ENCODE measurements at places on chromosomes 6 and 20. TPM values are rescaled to one million over a fixed set of nuclear protein-coding genes. Genes with fewer than 3 reads are reported as not detected.

The RAD21L1 gene
- not detected for total RNA-seq

The GSTA1 gene
- total RNA-seq, result not detected

The TAF4 gene
- 20.2 TPM for total RNA-seq

The OLIG3 gene
- total RNA-seq, result not detected

The MRPL14 gene
- total RNA-seq, result 69.7 TPM

The ACTR5 gene
- total RNA-seq, result 10.7 TPM

The RPP21 gene
- total RNA-seq, result 64.6 TPM

The WFDC10A gene
- total RNA-seq, result not detected

The GATA5 gene
- 1.1 TPM for total RNA-seq

The SPDEF gene
- 2.7 TPM for total RNA-seq

The TREM2 gene
- total RNA-seq, result not detected

The TSPO2 gene
- not detected for total RNA-seq

The LY6G6F gene
- not detected for total RNA-seq

The MCCD1 gene
- not detected for total RNA-seq

The FILIP1 gene
- 0.28 TPM for total RNA-seq

The GJA10 gene
- not detected for total RNA-seq

The DNAAF9 gene
- 4.8 TPM for total RNA-seq

The TFAP2C gene
- total RNA-seq, result 13.6 TPM

The MUC21 gene
- not detected for total RNA-seq

The ARHGAP18 gene
- 4.2 TPM for total RNA-seq

The SRSF3 gene
- 523 TPM for total RNA-seq

The TAGAP gene
- not detected for total RNA-seq

The SLC17A9 gene
- not detected for total RNA-seq

The RIMS1 gene
- not detected for total RNA-seq

The FLRT3 gene
- 1.6 TPM for total RNA-seq

The FAM184A gene
- total RNA-seq, result not detected

The VIP gene
- not detected for total RNA-seq

The RAB44 gene
- total RNA-seq, result 0.02 TPM

The UBD gene
- 0.93 TPM for total RNA-seq

The LHFPL5 gene
- total RNA-seq, result 0.13 TPM

The TRIM38 gene
- 1.8 TPM for total RNA-seq

The SMOC2 gene
- not detected for total RNA-seq

The SLC35D3 gene
- 0.09 TPM for total RNA-seq

The SPTLC3 gene
- total RNA-seq, result 0.07 TPM

The EZR gene
- 311 TPM for total RNA-seq

The CALHM4 gene
- total RNA-seq, result not detected

The NOP56 gene
- total RNA-seq, result 604 TPM

The TMEM244 gene
- total RNA-seq, result not detected

The DUSP15 gene
- 1.0 TPM for total RNA-seq

The WFDC10B gene
- not detected for total RNA-seq

The GTSF1L gene
- not detected for total RNA-seq

The HLA-DMB gene
- 1.7 TPM for total RNA-seq

The LY6G5B gene
- 3.6 TPM for total RNA-seq

The SYNE1 gene
- total RNA-seq, result 52.0 TPM

The MLN gene
- total RNA-seq, result not detected

The F13A1 gene
- not detected for total RNA-seq

The CD109 gene
- total RNA-seq, result 29.5 TPM

The TP53TG5 gene
- not detected for total RNA-seq

The REV3L gene
- 6.6 TPM for total RNA-seq

The TREML1 gene
- not detected for total RNA-seq

The SLC25A27 gene
- total RNA-seq, result 1.0 TPM

The SLC26A8 gene
- not detected for total RNA-seq
